ENCODE measurements at places on chromosomes 4 and X.

DNA sequence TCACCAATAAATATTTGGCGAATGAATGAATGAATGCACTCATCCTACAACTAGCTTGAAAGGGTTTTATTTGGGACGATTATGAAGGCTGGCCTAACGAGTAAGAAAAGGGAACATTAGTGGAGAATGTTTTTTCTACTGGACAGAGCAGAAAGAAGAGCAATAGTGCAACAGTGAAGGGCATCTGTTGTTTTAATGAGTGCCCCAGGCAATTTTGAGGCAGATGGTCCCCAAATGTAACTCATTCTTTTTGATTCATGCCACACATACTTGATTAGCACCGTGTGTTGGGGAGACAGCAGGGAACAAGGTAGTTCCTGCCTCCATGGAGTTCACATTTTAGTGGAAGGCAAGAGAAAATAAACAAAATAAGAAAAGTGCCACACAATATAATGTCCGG is 22.7 kb upstream of the INTS6L start:
- DNase-seq = no peak

GRCh38 chr4:61373901-61374440 is 173.8 kb downstream of the ADGRL3 start:
- no peak for DNase-seq

DNA sequence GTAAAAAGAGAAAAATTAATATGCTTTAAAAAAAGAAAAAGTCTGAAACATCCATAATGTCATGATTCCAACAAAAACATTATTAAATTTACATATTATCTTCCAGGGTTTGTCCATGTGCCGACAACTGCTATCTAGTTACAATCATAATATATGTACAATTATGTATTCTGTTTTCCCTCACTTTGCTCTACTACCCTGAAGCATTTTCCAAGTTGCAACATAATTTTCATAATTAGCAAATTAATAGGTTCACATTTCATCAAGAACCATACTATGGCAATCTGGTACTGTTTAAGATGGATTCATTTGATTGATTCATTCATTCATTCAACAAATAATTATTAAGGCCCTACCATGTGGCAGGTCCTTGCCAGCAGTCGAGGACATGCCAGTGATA is 128.9 kb upstream of the LEF1 start:
- no peak for DNase-seq

DNA sequence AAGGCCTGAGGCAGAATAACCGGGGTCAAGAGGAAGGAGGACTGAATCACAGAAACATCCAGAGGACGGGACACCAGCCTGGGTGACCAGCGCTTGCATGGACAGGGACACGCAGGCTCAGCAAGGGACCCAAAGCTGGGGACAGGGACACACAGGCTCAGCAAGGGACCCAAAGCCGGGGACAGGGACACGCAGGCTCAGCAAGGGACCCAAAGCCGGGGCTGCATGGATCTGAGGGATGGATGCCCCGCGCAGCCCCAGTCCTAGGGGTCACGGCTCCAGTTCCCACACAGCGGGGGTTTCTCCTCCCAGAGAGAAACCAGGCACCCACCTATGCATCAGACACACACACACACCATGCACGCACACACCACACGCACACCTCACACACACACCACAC is 32.5 kb downstream of the FAM53A start:
- DNase-seq = no peak

DNA sequence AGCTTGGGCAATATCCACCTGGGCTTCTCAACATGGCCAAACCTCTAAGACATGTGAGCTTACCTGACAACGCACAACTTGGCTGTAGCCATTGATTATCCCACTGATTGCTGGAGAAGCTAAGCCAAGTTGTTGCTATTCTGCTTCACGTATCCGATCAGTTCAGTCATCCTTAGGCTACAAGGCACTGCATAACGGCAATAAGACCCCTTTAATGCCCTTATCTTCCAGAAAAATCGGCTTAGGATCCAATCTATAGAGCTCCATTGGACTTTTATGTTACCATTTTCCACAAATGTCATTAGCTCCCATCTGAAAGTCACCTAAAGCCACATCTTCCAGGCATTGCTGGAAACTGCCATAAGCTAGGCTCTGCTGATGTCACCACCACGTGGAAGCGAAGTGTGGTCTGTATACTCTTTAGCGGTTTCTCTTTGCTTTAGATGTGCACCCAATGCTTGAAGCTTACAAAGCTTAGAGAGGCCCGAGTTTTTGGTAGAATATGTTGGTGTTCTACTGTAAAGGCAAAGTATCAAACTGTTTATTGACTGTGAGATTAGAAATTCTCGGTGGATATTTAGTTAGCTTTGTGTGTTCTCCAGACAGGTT is 163.1 kb downstream of the CPE start:
- DNase-seq = no peak

GRCh38 chrX:134513091-134513490 is 53.1 kb downstream of the HPRT1 start:
- DNase-seq = no peak

Measured in dermis microvascular lymphatic vessel endothelial cell (primary cell).